CD4-positive, alpha-beta T cell treated with Interleukin-21 for 1 hour (primary cell): ENCODE measurements at places on chromosomes 11 and 22.

DNA sequence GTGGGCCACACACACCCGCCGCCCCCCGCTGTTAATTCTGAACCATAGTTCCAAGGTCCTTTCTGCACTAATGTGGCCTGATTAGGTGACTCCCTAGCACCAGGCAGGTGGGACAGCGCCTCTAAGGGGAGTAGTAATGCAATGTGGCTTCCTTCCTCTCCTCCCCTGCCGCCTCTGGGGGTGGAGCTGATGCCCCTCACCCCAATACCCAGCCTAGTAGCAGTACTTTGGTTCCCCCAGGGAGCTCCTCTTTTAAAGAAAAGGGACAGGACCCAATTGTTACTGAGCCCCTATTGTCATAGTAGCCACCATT, 14.4 kb downstream of the RTN4RL2 start:
- no peak for DNase-seq

DNA sequence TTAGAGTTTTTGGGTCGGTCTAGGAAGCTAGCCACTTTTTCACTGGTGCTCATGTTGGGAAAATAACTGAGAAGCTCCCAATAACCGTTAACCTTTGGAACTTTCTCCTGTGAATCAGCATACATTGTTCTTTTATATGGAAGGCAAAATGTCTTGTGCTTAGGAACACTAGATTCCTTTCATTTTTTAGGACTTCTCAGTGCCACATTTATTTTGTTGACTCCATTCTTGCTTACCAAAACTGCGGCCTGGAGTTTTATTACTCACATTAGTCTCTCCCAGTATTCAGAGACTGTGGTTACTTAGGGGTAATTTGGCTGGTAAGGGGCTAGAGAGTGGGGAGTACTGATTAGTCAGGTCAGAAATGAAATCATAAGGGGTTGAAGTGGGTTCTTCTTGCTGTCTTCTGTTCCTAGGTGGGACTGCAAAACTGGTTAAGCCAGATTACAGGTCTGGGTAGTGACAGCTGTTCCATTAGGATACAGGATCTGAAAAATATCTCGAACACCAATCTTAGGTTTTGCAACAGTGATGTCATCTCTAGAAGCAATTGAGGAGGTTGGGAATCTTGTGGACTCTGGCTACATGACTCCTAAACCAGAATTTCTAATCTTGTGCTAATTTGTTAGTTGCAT, 631.4 kb upstream of the LUZP2 start:
- DNase-seq: no peak

DNA sequence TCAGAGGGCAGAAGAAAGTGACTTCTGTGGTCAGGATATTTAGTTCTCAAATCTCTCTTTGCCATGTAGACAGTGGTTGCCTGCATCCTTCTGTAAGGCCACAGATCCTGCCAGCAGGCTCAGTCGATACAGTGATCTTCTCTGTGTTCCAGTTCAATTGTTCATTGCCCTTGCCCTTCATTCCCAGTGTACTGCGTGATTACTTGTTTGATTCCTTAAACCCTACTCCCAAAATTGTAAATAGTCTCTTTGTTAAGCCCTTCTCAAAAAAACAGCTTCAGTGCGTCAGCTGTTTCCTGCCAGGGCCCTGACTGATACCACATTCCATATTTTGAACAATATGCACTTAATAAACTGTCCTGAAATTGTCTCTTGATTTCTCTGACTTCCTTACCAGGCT, 9.3 kb upstream of the TYR start:
- no peak for DNase-seq

DNA sequence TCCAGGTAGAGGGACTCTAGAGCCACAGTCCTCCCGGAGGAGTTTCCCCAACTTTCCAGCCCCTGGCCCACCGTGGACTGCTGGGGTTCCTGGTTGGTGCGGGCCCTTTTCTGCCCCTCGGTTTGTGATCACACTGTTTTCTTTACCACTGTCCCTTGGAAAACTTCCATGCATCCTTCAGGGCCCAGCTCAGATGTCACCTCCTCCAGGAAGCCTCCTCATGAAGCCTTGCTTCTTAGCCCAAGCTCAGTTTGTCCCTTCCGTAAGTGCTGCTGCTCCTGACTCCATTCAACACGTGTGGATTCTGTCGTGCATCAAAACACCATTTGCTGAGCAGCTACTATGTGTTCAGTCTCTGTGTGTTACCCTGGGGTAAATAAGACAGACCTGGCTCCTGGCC, 15.9 kb upstream of the TPCN2 start:
- DNase-seq: no peak

DNA sequence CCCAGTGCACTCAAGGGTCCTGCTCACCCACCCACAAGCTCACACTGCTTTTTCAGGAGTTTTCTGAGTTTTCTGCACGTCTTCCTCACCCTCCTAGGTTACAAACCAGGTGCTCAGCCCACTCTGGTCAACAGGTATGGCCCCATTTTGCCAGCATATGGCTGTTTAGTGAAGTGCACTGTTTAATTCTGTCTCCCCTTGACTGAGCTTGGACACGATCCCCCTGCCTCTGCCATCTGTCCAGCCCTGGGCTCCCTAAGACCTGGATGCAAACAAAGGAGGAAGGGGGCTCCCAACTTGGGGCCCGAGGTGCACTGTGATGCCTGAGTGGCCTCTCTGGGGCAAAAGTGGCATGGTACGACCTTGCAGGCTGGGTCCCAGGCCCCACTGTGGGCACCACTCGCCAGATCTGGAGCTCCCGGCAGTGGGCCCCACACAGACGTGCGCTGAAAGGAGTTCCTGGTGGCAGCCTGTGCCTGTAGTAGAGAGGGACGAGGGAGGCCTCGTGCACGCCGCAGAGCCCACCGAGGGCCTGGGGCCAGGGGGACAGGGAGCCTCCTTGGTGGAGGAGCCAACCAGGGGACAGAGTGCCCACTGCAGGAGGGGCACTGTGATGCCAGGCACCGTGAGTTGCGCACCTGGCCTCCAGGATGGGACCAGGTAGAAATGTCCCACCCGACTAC, 37.3 kb upstream of the COMT start:
- no peak for DNase-seq

- DNase-seq: no peak
These were observed 610.4 kb upstream of the B3GAT1 start for GRCh38 chr11:135022454-135022853.
